Activated CD8-positive, alpha-beta memory T cell treated with anti-CD3 and anti-CD28 coated beads for 1 hour (primary cell): ENCODE measurements at places on chromosomes 4 and X.

GRCh38 chrX:20729416-20729815 is 462.7 kb upstream of the RPS6KA3 start:
- DNase-seq, result no peak

GRCh38 chr4:33381816-33382215 is 2661.6 kb downstream of the PCDH7 start:
- no peak for DNase-seq

DNA sequence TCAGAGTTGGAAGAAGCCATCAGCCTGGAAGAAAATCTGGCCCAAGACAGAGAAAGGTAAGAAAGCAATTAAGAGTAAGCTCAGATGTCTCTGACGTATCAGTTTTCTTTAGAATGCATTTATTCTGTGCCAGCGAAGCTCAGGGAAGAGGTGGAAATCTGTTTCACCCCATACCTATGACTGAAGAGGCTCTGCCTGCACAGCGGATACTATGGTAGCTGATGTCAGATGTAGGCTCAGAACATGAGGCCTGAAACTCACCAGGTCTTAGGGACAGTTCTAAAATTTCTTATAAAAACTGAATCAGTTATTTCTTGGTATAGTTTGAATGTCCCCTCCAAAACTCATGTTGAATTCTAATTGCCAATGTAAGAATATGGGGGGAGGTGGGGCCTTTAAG is 30.9 kb downstream of the VEGFC start:
- no peak for DNase-seq

- DNase-seq, result no peak
These were observed 6.5 kb downstream of the WDR1 start for GRCh38 chr4:10109995-10110670.

- DNase-seq, result no peak
These were observed 21.8 kb upstream of the BBS12 start for GRCh38 chr4:122710434-122711308.

- DNase-seq, result no peak
These were observed 38.1 kb upstream of the PDE5A start for GRCh38 chr4:119666653-119667091.
